Vagina (tissue), 2 donors: ENCODE measurements at places on chromosomes 6 and 20.
A peak's percentile ranks its signal among the peaks of the same experiment; 100 is the strongest.

GRCh38 chr6:108581932-108582475 lies 21.3 kb downstream of the FOXO3 start:
- no peak for DNase-seq
- peak overlapping the region; percentile 78 for H3K27ac ChIP-seq
- H3K36me3 ChIP-seq = peaks cover 4% of the 10 kb centered on the region
- peaks cover 100% of the 10 kb centered on the region for H3K4me1 ChIP-seq
- H3K27me3 ChIP-seq = no peaks in the 10 kb centered on the region
- peak overlapping the region; percentile 8 for H3K4me3 ChIP-seq

DNA sequence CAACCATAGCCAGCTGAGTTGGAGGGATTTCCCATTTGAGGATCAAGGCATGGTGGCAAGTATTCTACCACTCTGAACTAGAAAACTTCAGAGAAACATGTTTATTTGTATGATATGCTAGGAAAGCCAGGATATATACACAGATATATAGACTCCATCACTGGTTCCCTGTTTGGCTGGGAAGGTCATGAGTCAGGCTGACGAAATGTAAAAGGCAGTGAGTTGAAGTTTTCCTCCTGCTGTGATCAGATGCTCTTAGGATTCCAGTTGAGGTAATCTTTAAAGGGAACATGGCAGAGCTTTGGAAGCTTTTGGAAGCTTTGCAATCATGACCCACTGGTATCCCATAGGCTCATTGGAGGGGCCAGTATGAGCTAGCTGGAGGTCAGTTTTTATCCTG lies 1369.1 kb downstream of the EPHA7 start:
- no peak overlapping the region for H3K4me3 ChIP-seq
- H3K36me3 ChIP-seq = no peaks in the 10 kb centered on the region
- no peak for DNase-seq
- no peaks in the 10 kb centered on the region for H3K4me1 ChIP-seq
- no peaks in the 10 kb centered on the region for H3K27me3 ChIP-seq

DNA sequence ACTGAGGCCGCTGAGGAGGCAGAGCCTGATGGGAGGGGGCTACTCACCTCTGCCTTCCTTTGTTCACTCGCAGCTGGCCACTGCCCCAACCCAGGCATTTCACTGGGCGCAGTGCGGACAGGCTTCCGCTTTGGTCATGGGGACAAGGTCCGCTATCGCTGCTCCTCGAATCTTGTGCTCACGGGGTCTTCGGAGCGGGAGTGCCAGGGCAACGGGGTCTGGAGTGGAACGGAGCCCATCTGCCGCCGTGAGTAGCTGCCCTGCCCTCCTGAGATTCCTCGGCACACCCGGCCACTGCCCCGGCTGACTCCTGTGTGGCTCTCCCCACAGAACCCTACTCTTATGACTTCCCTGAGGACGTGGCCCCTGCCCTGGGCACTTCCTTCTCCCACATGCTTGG lies 6.0 kb downstream of the C2 start:
- H3K27me3 ChIP-seq = no peaks in the 10 kb centered on the region
- H3K4me1 ChIP-seq = no peaks in the 10 kb centered on the region
- no peak overlapping the region for H3K4me3 ChIP-seq

DNA sequence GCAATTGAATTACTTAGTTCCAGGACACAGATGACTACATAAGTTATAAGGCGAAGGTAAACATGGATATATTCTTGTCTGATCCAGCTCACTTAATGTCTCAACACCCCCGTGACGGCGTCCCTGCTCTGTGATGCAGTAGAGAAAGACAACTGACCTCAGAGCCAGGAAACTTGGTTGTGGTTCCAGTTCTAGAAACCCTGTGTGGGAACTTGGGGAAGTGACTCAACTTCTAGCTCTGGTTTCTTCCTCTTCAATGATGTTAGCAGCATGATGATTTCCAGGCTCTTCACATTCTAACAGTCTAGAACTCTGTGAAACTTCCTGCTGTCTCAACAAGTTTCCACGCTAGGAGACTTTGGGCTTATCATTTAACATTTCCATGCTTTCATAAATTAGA lies 18.4 kb downstream of the LAMA4 start:
- H3K27me3 ChIP-seq = no peaks in the 10 kb centered on the region
- H3K36me3 ChIP-seq = no peaks in the 10 kb centered on the region
- peak overlapping the region; percentile 48 for H3K27ac ChIP-seq
- peaks cover 88% of the 10 kb centered on the region for H3K4me1 ChIP-seq
- DNase-seq = no peak
- no peak overlapping the region for H3K4me3 ChIP-seq

DNA sequence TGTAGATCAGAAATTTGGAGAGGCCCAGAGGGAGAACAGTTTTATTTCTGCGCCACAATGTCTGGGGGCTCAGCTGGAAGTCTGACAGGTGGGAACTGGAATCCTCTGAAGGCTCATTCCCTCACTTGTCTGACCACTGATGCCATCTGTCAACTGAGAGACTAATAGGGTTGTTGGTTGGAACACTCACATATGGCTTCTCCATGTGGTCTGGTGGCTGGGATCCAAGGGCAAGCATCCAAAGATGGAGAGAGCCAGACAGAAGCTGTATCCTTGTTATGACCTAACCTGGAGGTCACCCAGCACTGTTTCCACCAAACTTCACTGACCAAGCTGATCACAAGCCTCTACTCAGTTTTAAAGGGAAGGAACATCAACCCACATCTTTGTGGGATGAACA lies 117.9 kb upstream of the AKAP12 start:
- DNase-seq = no peak
- H3K4me1 ChIP-seq = no peaks in the 10 kb centered on the region

GRCh38 chr6:36625158-36625919 lies 31.2 kb downstream of the SRSF3 start:
- peaks cover 41% of the 10 kb centered on the region for H3K4me1 ChIP-seq
- H3K27ac ChIP-seq = peak overlapping the region; percentile 76
- no peaks in the 10 kb centered on the region for H3K36me3 ChIP-seq
- no peaks in the 10 kb centered on the region for H3K27me3 ChIP-seq
- H3K4me3 ChIP-seq = no peak overlapping the region
- DNase-seq = no peak

DNA sequence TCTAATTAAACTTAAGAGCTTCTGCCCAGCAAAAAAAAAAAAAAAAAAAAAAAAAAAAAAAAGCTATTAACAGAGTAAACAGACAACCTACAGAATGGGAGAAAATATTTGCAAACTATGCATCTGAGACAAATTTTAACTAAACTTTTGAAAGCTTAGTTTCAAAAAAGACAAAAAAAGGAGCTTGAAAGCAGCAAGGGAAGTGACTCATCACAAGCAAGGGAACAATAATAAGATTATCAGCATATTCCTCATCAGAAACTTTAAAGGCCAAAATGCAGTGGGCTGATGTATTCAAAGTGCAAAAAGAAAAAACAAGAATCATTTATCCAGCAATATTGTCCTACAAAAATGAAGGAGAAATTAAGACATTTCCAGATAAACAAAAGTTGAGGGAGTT lies 158.6 kb downstream of the RNF144B start:
- H3K27me3 ChIP-seq = no peaks in the 10 kb centered on the region
- no peak overlapping the region for H3K4me3 ChIP-seq
- H3K27ac ChIP-seq = no peak overlapping the region

- DNase-seq = no peak
- H3K36me3 ChIP-seq = peaks cover 14% of the 10 kb centered on the region
- no peak overlapping the region for H3K4me3 ChIP-seq
- H3K4me1 ChIP-seq = no peaks in the 10 kb centered on the region
- no peak overlapping the region for H3K27ac ChIP-seq
- no peaks in the 10 kb centered on the region for H3K27me3 ChIP-seq
Measured at GRCh38 chr6:131281471-131282270, 146.4 kb downstream of the AKAP7 start.

- no peaks in the 10 kb centered on the region for H3K27me3 ChIP-seq
- H3K4me3 ChIP-seq = no peak overlapping the region
- no peak for DNase-seq
Measured at GRCh38 chr6:74410630-74411029, 714.6 kb downstream of the CD109 start.

DNA sequence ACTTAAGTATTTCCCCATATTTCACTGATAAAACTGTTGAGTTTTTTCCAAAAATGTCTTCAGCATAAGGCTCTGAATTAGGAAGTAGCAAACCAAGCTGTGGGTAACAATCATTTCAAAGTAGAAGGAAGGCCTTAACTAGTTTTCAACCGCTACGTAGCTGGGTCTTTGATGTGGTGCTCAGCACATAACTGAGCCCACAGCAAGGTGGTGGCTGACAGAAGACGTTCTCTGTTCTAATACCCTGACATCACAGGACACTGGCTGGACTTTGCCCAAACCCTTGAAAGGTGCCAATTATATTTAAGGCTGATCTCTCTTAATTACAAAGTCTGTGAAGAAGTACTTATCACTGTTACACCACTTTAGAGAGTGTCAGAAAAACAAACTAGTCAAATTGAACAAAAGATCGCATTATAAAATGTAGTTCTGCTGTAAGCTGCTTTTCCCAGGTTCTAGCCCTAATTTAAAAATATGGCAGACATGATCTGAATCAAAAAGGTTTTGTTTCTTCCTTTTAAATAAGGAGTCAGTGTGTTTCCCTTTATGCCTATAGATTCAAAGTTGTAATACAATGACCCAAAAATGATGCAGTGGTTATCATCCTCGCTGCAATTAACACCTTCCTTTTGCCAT lies 26.7 kb downstream of the MAN1A1 start:
- H3K4me1 ChIP-seq = peaks cover 2% of the 10 kb centered on the region
- no peak for DNase-seq
- no peak overlapping the region for H3K27ac ChIP-seq

- no peaks in the 10 kb centered on the region for H3K36me3 ChIP-seq
- H3K4me3 ChIP-seq = no peak overlapping the region
- no peak for DNase-seq
- no peaks in the 10 kb centered on the region for H3K27me3 ChIP-seq
Measured at GRCh38 chr6:84738996-84739865, 25.2 kb downstream of the TBX18 start.

GRCh38 chr20:17961587-17961940 lies 7.0 kb downstream of the SNX5 start:
- DNase-seq = no peak
- H3K27ac ChIP-seq = peak overlapping the region; percentile 53
- H3K27me3 ChIP-seq = no peaks in the 10 kb centered on the region
- peaks cover 92% of the 10 kb centered on the region for H3K4me1 ChIP-seq

DNA sequence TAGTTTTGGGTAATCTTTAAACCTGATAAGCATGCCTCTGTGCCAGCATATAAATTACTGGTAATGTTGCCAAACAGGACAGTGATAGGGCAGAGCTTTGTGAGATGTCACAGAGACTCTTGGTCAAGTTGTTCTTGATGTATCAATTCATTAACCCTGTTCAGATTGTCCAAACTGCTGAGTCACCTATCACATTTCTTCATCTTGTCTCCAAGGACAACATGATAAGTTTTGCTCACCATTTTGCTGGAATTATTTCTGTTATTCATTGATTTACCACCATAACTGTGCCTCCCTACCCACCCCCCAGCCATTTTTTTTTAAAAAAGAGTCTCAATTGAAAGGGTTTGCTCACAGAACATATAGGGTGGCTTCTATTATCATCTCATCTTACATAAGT lies 19.5 kb upstream of the GMNN start:
- H3K27me3 ChIP-seq = no peaks in the 10 kb centered on the region
- H3K4me3 ChIP-seq = no peak overlapping the region
- DNase-seq = no peak
- H3K36me3 ChIP-seq = no peaks in the 10 kb centered on the region
- no peak overlapping the region for H3K27ac ChIP-seq

- H3K27ac ChIP-seq = peak overlapping the region; percentile 100
- H3K4me3 ChIP-seq = peak overlapping the region; percentile 93
- H3K4me1 ChIP-seq = peaks cover 24% of the 10 kb centered on the region
- H3K27me3 ChIP-seq = no peaks in the 10 kb centered on the region
Measured at GRCh38 chr6:63573899-63574553, 1.7 kb downstream of the LOC128125822 start.

DNA sequence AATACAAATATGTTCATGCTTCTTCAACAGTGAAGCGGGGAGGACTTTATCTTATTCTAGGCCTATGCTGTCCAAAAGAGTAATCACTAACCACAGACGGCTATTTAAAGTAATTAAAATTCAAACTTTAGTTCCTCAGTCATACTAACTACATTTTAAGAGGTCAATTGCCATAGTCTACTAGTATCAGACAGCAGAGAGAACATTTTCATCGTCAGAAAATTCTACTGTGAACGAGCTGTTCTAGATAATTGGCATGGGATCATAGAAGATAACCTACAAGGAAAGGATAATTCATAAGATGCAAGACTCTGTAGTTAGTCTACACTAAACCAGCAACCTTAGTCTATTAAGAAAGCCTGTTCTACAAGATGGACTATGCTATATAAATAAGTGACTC lies 44.4 kb downstream of the PRKN start:
- H3K36me3 ChIP-seq = no peaks in the 10 kb centered on the region
- H3K27ac ChIP-seq = no peak overlapping the region
- H3K4me3 ChIP-seq = no peak overlapping the region

- H3K36me3 ChIP-seq = no peaks in the 10 kb centered on the region
- H3K4me1 ChIP-seq = no peaks in the 10 kb centered on the region
- H3K27me3 ChIP-seq = no peaks in the 10 kb centered on the region
- DNase-seq = no peak
Measured at GRCh38 chr6:95917034-95917433, 98.7 kb upstream of the FUT9 start.

DNA sequence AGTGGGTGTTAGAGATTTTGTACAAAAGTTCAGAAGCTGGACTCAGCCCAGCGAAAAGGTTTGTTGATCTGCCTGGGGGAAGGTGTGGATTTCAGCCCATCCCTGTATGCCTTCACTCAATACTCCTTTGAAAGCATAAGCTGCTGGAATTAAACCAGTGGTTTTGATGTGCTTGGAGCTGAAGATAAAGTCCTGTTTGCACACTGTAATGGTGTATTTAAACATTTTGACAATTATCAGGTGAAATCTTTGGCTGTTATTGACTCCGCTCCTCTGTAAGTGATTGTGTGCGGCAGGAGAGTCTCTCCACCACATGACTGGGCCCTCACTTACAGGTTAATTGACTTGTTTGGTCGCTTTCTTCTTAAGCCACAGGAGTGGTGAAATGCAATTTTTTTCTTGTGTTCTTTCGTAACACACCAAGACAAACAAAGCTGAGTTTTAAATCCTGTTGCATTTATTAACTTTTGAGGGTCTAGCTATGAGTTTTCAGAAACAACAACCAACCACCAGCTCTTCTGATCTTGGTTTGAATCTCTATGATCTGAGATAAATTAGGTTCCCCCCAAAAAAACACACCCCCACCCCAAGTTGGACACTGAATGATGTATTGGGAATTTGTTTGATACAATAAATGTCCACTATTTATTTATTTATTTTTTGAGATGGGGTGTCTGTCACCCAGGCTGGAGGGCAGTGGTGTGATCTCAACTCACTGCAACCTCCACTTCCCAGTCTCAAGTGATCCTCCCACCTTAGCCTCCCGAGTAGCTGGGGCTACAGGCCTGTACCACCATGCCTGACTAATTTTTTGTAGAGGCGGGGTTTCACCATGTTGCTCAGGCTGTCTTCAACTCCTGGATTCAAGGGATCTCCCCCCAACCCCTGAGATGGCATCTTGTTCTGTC lies 46.3 kb upstream of the NCOA3 start:
- no peak for DNase-seq
- H3K4me3 ChIP-seq = no peak overlapping the region
- peaks cover 5% of the 10 kb centered on the region for H3K4me1 ChIP-seq
- H3K36me3 ChIP-seq = no peaks in the 10 kb centered on the region

DNA sequence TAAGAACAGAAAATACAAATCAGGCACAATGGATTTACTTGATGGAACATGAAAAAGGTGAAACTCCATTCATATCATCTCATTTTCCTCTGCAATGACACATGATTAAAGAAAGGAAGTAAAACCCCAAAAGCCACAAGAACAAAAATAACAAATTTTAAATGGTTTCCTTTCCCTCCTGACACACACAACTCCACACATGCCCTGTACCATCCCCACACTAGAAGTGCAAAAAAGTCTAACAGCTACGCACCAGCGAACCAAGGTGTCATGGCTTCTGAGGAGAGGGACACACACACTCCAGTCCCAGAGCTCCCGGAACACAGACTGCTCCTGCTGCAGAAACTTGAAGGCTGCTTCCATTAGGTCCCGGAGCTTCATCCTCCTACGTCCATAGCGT lies 25.3 kb downstream of the MDN1 start:
- H3K4me3 ChIP-seq = no peak overlapping the region
- H3K36me3 ChIP-seq = peaks cover 20% of the 10 kb centered on the region
